Astrocyte of the hippocampus (primary cell): ENCODE measurements at places on chromosomes 7 and 10.
A peak's percentile ranks its signal among the peaks of the same experiment; 100 is the strongest.

DNA sequence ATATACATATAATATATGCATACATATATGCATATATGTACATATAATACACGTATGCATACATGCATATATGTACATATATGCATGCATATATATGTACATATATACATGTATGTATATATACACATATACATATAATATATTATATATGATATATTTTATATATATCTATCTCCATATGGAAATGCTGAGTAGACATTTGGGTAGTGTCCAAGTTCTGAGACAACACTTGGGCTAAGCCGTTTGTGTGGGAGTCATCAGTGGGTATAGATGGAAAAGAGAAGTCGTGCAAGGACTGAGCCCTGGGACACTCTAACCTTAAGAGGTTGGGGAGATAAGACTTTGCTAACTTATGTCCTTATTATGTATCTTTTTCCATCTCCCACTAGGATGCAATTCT lies 165.2 kb upstream of the PODXL start:
- no peak for DNase-seq

DNA sequence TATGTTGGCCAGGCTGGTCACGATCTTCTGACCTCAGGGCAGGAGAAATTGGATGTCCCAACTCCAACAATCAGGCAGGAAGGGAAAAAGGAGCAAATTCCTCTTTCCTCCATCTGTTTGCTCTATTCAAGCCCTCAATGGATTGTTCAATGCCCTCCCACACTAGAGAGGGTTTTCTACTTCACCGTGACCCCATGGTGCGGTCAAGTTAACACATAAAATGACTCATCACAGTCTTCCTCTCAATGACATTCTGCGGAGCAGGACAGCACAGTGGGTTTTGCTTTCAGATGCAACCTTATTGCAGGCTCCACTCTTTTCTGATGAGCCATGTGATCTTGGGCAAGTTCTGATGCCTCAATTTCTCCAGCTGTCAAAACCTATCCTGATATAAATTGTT lies 364.9 kb downstream of the ANKRD30A start:
- DNase-seq: no peak

- no peak for DNase-seq
These were observed 54.8 kb upstream of the EXOC4 start for GRCh38 chr7:133197972-133198544.

DNA sequence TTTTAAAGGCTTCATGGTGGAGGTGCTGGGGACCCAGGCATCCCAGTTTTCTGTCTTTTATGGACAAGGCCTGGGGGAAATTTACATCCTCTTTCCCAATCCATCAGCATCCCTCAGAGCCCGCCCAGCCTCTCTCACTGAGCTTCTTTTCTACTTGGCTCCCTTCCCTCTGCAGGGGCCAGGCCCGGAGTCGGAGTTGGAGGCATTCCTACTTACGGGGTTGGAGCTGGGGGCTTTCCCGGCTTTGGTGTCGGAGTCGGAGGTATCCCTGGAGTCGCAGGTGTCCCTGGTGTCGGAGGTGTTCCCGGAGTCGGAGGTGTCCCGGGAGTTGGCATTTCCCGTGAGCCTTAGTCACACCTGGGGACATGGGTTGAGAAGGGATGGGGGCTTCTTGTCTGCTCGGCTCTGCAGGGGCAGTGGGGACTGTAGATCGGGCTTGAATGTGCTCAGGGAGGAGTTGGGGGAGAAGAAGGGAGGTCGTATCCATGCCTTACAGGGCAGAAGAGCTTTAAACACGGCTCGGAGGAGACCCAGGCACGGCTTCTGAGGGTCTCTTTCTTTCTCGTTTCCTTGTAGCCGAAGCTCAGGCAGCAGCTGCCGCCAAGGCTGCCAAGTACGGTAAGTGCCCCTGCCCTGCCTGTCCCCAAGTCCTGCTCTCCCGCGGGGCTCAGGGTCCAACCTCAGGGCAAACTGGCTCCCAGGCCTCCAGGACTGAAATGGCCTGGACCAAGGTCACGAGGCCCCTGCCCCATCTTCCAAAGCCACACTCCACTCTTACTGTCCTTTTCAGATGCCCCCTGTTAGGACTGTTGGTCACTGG lies 27.3 kb upstream of the LIMK1 start:
- no peak for DNase-seq

DNA sequence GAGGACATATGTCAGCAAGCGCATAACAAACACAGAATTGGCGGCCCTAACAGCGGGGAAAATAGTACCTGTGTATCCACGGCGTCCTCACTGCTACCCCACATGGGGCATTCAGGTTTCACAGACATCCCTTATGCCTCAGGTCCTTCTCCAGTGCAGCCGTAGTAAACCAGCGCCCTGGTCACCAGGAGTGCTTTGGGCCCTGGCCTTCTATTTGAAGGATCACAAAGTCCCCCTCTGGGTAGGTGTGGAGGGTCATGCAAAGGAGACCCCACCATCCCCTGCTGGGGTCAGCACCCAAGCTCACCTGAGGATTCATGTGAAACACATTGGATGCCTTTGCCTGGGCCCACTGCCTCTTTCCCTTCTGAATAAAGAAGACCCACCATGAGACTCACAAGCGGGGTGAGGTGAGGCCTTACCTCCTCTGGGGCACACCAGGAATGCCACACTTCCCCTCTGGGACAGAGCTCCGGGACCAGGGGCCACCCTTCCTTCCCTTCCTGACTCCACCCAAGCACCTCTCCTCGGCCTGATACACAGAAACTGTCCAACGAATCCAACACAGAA lies 18.8 kb downstream of the CLRN3 start:
- no peak for DNase-seq

DNA sequence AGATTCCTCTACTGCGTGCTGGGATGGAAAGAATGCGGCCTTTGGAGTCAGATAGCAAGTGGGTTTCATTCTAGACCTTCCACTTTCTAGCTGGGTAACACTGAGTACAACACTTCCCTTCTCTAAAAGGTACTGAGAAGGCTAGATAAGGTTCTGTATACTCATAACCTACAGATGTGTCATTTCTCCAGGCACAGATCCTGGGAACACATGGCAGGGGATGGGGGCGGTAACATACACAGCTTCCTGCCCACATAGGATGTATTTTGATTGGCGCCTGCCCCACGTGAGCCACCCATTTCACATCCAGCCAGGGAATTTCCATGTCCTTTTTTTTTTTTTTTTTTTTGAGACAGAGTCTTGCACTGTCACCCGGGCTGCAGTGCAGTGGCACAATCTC lies 31.8 kb downstream of the KLRG2 start:
- DNase-seq: peak; percentile 28

GRCh38 chr7:143372070-143372469 lies 9.1 kb upstream of the ZYX start:
- no peak for DNase-seq

GRCh38 chr7:132044247-132044646 lies 487.8 kb upstream of the PODXL start:
- DNase-seq: no peak

DNA sequence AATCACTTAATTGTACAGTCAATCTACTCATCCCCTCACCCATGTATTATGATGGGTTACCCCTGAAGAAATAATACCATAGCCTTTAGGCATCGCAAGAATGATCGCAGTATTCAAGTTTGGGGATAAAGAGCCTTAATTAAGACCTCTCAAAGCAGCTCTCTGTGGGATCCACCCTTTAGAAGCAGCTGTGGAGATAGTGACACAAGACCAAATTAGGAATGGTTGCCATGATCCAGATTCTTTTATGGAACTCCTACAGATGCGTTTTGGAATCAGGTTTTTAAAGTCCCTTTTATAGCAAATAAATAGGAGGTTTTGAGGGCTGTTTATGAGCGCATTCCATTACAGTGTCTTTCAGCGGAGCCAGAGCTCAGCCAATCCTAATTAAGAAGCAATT lies 12.2 kb downstream of the TES start:
- DNase-seq: no peak

DNA sequence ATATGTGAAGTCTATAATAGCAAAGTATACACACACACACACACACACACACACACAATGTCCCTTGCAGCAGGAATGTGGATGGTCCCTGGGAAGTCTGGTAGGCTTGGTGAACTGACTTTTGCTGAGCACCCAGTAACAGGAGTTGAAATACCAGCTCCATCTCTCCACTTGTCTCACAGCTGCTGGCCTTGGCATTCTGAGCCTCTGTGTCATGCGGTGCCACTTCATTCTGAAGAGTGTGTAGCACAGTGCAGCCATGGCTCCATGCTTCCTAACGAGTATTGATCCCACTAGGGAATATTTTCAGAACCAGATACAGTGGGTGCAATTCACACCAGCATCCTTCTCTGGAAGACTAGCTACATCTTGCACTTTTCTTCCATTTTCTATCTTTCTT lies 192.4 kb downstream of the ADARB2 start:
- DNase-seq: no peak

GRCh38 chr10:112053895-112054294 lies 129.7 kb downstream of the GPAM start:
- DNase-seq: no peak

GRCh38 chr10:27678166-27678565 lies 67.5 kb downstream of the MKX start:
- no peak for DNase-seq

GRCh38 chr10:84205853-84206525 lies 11.7 kb downstream of the CDHR1 start:
- no peak for DNase-seq

- DNase-seq: peak; percentile 99
These were observed 15.9 kb downstream of the PTPRE start for GRCh38 chr10:127922675-127923366.
